ENCODE measurements at places on chromosomes 12 and 14. TPM values are rescaled to one million over a fixed set of nuclear protein-coding genes. Genes with fewer than 3 reads are reported as not detected.

The UNC79 gene
- total RNA-seq, result under 0.01 TPM

The INSM2 gene
- total RNA-seq, result not detected

The HOXC9 gene
- not detected for total RNA-seq

The EPYC gene
- not detected for total RNA-seq

The ZNF641 gene
- 11.6 TPM for total RNA-seq

The SPIC gene
- not detected for total RNA-seq

DNA sequence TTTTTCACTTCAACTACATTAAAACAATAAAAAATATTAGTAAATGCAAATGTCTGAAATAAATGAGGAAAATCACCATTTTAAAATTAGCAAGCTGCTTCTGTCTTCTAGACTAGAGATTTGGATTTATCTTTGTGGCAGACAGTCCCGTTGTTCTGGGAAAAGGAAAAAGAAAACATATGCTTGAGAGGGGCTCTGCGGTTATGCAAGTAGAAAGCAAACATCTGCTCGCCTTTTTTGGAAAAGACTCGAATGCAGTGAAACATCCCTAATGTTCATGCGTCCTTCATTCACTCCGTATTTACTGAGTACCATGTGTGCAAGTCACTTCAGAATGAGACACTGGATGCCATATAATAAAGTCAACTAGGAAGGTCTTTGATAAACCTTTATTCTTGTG lies 44.9 kb downstream of the IFNG start:
- no peak for DNase-seq

DNA sequence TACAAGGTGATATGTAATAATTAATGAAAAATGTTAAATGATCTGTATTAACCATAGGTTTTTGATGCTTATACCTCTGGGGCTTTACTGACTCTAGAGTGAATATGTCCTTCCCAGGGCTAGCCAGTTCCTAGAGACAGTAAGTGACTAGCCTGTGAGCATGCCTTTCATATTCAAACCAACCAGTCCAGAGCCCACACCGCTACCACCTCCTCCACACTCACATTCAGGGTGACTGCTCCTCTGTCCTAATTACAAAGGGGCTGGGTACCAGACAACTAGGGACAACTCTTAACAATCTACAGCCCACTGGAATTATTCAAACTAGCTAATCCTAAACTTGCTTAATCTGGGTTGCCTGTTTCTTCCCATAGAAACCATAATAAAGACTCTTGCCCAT lies 49.0 kb downstream of the RALGAPA1 start:
- DNase-seq, result no peak

DNA sequence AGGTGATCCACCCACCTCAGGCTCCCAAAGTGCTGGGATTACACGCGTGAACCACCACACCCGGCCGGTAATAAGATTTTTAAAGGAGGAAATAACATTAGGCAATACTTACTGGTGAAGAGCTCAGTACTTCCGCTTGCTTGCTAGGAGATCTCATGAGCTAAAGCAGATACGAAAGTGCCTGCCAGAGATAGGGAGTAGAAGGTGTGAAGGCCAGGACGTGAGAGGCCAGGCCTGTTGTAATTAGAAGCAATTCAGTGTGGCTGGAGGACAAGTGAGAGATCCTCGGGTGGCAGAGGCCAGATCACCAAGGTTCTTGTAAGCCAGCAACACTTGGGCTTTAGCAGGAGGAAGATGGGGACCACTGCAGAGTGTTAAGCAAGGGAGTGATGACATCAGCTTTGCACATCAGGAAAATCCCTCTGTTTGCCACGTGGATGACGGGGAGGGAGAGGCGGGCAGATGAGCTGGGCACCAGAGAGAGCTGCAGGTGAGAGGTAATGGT lies 7.6 kb downstream of the TECPR2 start:
- DNase-seq, result no peak

GRCh38 chr14:49970474-49971147 lies 77.7 kb downstream of the ARF6 start:
- DNase-seq, result no peak

GRCh38 chr12:113103756-113104450 lies 31.7 kb downstream of the RASAL1 start:
- no peak for DNase-seq

GRCh38 chr12:57620936-57621496 lies 9.8 kb downstream of the ARHGEF25 start:
- DNase-seq, result no peak

GRCh38 chr14:93375673-93376156 lies 28.7 kb downstream of the COX8C start:
- no peak for DNase-seq

DNA sequence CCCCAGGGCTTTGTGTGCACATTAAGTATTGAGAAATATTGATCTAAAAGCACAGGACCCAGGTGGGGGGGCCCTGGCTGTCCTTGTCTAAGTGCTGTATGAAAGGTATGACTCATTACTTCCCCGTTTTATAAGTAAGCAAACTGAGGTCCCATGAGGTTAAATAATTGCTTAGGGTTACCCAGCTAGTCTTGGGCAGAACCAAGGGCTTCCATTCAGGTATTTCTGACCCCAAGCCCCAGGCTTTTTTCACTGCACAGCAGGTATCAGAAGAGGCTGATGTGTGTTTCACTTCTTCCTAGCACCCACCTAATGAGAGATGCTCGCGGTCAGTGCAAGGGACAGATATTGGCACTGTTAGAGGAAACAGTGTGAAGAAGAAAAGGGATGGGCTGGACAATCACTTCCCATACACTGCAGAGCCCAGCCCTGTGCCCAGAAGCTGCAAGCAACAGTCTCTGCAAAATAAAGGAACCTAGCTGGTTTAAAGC lies 4.7 kb upstream of the TC2N start:
- DNase-seq, result no peak

GRCh38 chr14:105989566-105990302 lies 463.4 kb downstream of the TMEM121 start:
- DNase-seq, result no peak

DNA sequence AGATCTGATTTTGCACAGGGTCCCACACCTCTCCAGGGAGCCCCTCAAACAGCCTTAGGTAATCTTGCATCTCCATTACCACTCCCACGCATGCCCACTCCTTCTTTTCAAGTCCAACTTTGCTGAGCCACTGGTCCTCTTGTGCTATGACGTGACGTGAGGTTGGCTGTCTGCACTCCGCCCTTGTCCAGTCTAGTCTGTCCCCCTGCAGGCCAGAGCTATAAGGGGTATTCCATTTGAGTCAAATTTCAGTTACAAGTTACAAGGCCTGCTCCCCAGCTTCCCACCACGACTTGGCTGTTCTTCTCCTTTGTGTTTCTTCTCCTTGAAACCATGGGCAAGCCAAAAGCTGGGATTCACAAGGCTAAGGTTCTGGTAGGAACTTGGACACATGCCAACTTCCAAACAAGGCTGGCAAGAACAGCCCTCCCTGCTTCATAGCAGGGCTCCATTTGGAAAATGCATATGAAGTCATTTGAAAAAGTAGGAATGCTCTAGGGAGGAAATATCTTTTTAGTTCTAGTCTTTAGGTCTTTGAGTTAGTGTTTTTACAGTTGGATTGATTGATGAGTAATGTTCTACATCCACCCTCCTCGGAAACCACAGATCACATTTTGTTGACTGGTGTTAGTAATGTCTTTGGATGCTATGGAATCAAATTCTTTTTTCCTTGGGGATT lies 49.1 kb downstream of the KCNA1 start:
- no peak for DNase-seq
